ENCODE measurements at places on chromosomes 5 and 9.

DNA sequence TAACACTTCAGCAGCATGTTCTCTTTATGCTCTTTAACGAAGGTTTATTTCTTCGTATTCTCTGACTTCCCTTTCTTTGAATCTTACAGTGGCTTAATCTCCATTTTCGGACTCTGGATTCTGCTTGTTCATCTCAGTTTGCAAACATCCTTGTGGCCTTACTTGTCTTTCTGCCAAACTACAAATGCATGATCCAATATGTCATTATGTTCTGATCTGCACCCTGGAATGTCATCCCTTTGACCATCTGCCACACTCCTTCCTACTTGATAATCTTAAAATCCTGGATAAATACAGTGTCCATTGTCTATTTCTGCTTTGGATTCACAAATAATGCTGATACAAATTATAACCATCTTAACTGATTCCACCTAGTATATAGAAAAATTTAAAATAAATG is 499.2 kb downstream of the CDH18 start:
- no peak for DNase-seq

DNA sequence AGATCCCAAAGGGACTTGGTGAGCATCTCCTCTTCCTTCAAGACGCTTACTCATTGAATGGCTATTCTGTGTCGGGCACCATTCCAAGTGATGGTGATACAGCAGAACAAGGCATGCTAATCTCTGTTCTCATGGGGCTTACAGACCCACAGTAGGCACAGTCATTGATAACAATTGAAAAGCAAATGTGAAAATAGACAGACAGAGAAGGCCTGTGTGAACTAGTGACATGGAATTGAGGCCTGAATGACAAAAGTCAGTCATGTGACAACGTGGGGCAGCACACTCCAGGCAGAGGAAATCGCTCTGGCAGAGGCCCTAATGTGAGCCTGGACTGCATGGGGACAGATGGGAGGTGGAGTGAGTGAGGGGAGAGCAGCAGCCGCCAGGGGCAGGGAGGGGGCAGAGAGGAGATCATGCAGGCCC is 70.7 kb upstream of the CPLX2 start:
- DNase-seq: no peak

DNA sequence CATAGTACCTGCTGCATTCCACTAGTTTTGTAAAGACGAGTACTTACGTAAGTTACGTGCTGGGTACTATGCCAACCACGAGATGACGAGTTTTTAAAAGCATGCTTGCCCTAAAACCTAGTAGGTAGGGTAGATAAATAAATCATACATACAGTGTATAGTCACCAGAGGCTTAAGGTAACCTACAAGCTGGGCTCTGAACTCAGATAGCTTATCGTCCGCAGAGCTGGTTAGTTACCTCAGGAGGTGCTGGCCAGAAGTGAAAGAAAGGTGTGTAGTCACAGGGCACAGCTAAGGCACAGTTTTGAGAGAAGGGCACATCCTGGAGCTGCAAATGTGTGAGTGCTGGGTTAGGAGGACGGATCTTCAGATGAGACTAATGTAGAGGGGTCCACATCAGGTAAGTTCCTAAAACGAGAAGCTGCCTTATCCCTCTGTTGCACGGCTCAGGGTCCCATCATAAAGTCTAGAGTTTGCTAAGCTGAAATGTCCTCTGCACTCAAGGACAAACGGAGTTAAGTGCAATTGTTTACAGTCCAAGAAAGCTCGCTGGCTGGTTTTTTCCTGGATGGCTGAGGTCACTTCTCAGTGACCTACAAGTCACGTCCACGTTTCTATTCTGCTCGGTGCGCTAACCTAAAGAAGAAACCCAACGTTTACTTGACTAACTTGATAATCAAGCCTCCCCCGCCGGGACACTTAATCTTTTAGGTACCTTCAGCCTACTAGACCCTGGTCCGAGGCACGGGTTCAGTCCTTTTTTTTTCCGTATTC is 1.1 kb upstream of the SNX24 start:
- DNase-seq: no peak

- DNase-seq: no peak
These were observed 20.7 kb upstream of the PLAC8L1 start for GRCh38 chr5:146126068-146126467.

GRCh38 chr5:120813551-120813950 is 349.5 kb downstream of the PRR16 start:
- no peak for DNase-seq

- no peak for DNase-seq
These were observed 158.6 kb downstream of the RFX3 start for GRCh38 chr9:3367185-3367584.

DNA sequence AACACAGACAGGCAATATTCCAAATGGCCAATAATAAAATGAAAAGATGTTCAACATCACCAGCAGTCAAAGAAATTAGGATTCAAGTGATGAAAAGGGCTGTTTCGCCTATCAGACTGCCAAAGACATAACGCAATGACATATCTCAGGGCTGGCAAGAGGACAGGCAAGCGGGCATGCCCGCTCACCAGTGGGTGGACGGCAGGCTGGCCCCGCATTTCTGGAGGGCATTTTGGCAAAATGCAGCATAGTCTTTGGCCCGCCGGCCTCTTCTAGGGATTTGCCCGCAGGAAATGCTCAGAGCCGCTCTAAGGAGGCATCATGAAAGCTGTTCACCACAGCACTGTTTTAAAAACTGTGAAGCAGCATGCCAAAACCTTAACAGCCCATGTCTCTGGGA is 1.4 kb upstream of the PPP1R26 start:
- no peak for DNase-seq

All from stimulated activated CD8-positive, alpha-beta memory T cell treated with anti-CD3 and anti-CD28 coated beads, Interleukin-7, amount 100 ng/mL, for 1 hour (primary cell).